ENCODE measurements at places on chromosomes 3 and 15.

DNA sequence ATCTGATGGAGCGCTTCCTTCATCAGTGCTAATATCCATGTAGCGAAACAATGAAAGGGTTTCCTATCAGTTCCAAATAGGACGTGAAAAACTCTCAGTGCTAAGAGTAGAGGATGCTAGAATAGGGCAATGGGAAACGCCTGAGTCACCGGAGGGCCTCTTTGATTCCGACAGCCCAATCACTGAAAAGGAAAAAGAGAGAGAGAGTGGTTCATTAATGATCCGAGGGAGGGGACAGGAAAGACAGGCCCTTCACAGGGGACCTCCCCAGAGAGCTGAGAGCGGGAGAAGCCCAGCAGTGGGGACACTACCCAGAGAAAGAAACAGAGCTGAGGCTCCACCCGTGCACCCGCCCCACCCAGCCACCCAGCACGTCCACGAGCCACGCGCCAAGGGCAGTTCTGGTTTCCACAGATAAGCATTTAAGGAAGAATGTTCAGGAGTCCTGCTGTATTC, 76.9 kb downstream of the RPN1 start:
- DNase-seq: no peak

DNA sequence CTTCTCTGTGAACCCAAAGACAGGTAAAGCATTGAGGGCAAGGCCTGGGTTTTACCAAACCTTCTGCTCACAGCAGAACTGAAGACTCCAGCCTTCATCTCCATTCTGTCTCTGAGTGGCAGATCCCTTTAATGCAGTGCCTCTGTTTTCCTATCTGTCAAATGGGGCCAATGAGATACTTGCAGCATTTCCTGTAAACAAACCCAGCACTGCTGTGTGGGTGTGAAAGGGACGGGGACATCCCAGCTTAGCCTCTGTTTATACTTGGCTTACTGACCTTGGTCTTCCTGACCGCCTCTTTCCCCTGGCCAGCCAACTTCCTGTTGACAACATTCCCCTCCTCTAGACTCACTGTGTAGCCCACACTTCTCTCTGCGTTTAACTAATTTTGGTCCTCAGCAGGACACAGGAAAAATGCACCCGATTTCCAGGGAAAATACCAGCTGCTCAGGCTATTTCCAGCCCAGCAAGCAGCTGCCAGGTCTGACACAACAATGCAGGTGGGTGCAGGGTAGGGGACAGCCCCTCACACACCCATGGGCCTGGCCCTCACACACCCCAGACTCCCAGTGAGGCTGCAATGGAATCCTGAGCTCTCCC, 105.9 kb upstream of the HERC1 start:
- no peak for DNase-seq

- no peak for DNase-seq
These were observed 244.4 kb upstream of the TOPAZ1 start for GRCh38 chr3:43997316-43997715.

GRCh38 chr3:139797724-139798343, 120.1 kb upstream of the NMNAT3 start:
- no peak for DNase-seq

DNA sequence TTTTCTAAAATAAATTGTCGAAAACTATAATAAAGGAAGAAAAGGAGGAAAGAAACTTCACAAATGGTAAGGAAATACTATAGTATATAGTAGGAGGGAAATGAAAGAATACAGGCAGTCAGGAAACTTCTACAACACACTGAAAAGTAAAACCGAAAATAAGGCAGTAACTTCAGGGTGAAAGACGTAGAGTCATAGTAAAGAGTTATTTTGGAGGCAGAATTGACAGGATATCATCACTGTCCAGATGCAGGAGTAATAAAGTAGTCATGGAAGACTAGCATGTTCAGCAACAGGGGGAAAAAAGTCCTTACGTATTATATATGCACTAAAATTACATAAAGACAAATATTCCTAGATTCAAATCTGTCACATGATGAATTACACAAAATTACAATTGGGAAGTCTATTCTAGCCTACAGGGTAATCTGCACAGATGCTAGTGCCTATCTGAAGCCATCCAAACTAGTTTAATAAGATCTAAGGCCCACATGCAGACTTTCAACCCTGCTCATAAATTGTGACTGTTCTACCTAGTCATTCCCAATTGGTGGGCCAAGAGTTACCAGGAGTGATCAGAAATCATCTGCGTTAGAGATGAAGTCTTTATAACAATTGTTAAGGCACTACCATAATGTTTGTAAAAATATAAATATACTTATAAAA, 14.0 kb downstream of the VPS13C start:
- no peak for DNase-seq
